Myocyte (in vitro differentiated cells): ENCODE measurements at places on chromosomes 6 and 20. TPM values are rescaled to one million over a fixed set of nuclear protein-coding genes. Genes with fewer than 3 reads are reported as not detected.
A peak's percentile ranks its signal among the peaks of the same experiment; 100 is the strongest.

EPB41L2 gene
- total RNA-seq = 23.8 and 24.1 TPM in 2 replicates

NRN1 gene
- total RNA-seq = 60.1 and 79.4 TPM in 2 replicates

ZKSCAN3 gene
- total RNA-seq = 4.4 and 5.5 TPM in 2 replicates

- DNase-seq = peak; percentile 22
Measured at GRCh38 chr20:37741055-37741454, 47.2 kb downstream of the CTNNBL1 start.

DNA sequence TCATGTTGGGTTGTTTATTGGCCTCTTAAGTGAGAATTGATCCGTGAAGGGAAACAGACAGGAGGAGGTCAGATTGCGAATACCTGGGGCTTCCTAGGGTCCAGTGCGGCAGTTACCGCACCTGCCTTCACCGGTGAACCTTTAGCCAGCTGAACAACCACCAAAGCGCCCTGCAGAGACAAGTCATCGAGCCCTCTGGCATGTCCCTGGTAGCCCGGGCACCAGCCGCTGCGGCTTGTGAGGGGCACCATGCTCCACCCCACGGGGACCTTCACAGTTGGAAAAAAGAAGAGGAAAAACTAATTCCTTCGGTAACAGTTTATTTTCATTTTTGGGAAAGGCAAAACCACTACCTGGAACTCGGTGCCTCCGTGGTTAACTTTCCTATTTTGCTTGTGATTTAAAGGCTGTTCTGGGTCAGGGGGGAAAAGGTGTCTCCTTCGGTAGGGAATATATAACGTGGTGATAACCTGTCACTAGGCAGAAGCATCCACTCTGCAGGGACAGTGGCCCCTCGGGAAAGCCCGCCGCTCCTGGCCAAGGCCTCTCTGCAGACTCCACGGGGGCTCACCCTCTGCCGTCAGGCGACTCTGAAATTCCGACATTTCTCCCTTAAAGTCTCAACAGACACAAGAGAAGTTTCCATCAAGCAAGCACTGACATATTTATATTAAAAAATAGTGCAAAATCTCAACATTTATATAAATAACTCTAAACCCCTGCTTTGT lies 30.7 kb upstream of the ZBP1 start:
- no peak for DNase-seq

DNA sequence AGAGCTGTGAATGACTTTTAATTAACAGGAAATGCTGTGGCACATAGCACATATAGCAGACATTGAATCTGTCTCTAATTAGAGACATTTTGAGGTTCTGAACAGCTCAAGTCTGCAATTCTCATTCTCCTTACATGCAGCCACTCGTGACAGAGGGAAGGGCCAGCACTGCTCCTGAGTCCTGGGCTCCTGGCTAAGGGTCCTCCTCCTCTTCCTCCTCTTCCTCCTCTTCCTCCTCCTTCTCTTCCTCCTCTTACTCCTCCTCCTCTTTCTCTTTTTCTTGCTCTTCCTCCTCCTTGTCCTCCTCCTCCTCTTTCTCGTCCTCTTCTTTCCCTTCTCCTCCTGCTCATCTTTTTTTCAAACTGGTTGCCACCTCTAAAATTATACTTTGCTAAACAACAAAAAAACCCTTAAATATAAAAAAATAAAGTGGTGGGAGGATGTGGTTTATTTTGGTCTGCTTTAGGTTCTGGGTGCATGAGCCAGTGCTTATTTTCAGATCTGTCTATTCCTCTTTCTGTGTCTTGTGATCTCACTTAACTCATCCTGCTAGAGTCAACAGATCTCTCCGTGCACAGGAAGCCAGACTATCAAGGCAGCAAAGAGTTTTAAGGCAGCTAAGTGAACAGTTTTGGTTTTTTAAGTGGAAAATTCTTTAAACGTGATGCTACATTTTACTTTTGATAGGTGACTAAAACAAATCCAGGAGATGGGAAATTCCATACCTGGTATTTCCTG lies 159.3 kb downstream of the CD83 start:
- DNase-seq = peak; percentile 31

BANF2 gene
- total RNA-seq = not detected in 2 replicates

MRAP2 gene
- 7.0 and 8.5 TPM in 2 replicates for total RNA-seq

MUC21 gene
- total RNA-seq = not detected in 2 replicates

RPRD1B gene
- 24.2 and 24.3 TPM in 2 replicates for total RNA-seq

DNA sequence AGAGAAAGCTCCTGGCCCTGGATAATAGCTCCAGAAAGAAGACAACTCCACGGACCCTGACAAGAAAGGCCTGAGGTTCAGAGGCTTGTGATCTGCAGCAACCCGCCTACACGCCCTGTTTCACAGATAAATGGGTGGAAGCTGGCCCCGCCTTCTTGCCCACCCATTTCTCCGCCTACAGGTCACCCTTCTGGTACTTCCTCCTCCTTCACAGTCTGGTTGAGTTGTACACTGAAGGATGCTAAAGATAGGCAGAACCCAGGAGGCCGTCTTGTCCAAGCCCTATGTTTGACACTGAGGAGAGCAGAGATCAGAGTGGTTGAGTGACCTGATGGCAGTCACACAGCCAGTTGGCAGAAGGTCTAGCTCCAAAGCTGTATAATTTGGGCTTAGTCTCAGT lies 34.2 kb upstream of the MDGA1 start:
- DNase-seq = no peak

TMEM200A gene
- total RNA-seq = 0.21 and 0.43 TPM in 2 replicates

DNA sequence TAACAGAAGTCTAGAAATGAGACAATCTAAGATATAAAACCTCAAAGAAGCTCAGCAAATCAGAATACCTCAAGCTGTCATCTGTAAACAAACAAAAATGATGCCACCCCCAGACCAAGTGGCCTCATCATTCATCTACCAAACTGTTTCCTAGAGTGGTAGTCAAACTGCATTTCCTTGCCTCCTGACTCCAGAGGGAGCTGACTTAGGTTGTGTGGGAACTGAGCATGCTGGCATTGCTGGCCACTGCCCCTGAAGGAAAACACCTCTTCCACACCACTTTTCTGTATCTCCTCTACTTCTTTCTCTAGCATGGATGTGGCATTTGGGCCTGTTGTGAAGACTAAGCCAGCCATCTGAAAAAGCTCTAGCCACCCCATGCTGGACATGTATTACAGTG lies 56.3 kb downstream of the ZHX3 start:
- DNase-seq = no peak

KCNG1 gene
- 0.42 and 0.48 TPM in 2 replicates for total RNA-seq
